AML-193 (cell line): ENCODE measurements at places on chromosomes 16 and 17.

GRCh38 chr16:63703612-63704011, 1418.3 kb downstream of the CDH11 start:
- DNase-seq = no peak

GRCh38 chr16:4486126-4486893, 10.1 kb downstream of the HMOX2 start:
- no peak for DNase-seq

DNA sequence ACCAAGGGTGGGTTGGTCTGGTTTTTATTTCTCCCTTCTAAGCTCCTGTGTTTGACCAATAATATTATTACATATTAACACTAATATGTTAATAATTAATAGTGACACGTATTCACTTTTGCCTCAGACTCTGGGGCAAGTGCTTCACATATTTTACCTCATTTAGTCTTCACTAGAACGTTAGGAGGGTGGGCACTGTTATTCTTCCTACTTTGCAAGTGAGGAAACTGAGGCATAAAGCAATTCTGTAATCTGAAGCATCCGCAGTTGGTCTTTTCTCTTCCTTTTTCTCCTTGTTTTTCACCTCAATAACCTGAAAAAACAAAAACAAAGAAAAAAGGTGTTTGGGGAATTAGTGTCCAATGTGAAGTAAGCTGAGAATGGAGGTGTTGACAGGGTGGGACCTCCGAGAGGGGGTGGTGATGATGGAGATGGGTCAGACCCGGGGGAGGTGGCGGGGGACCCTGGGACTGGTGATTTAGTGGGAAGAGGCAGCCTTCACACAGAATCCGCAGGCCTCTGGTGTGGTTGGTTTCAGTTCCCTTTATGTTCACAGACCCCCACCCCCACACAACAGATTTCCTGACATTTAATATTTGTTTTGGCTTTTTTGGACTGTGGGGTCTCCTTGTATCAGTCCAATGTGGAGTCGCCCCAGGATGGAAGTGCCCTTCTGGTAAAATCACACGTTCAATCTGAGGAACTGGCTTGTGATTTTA, 3.7 kb downstream of the CDH1 start:
- no peak for DNase-seq

- no peak for DNase-seq
Observed at GRCh38 chr17:41352597-41353366, 2.2 kb upstream of the KRT33A start.

GRCh38 chr16:19228052-19228451, 57.5 kb upstream of the CLEC19A start:
- DNase-seq = no peak

GRCh38 chr16:8623634-8624033, 2.1 kb downstream of the METTL22 start:
- no peak for DNase-seq

- DNase-seq = no peak
Observed at GRCh38 chr17:19347323-19348080, 15.0 kb downstream of the B9D1 start.

DNA sequence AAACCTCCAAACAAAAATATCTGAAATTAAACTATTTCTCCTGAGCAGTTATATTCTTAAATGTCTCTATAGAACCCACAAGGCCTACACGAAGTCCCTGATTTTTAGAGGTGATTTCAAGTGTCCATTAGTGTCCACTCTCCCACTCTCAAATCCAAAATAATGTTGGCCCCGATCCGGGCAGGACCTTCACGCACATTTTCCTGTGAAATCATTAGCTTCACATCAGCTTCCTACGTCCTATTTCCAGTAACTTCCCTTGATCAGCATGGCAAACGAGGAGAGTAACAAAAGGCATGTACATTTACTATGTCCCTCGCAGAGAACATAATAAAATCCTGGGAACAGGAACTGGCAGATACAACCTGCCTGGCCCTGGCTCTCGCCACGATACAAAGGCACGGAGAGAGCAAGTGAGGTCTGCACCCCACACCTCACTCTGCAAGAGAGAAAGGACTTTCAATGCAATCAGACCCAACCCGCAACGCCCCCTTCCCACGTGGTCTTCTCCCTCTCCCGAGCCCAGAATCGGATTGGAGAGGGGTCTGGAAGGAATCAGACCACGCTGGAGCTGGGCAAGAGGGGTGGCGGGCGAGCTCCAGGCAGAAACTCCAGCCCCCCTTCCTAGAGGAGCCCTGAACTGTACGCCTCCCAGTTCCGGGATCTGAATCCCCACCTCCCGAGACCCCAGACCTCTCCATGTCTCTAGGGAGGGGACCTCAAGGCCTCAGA, 17.5 kb upstream of the C17orf78 start:
- peak; percentile 61 for DNase-seq

- no peak for DNase-seq
Observed at GRCh38 chr16:28602529-28602928, 5.7 kb upstream of the SULT1A2 start.

DNA sequence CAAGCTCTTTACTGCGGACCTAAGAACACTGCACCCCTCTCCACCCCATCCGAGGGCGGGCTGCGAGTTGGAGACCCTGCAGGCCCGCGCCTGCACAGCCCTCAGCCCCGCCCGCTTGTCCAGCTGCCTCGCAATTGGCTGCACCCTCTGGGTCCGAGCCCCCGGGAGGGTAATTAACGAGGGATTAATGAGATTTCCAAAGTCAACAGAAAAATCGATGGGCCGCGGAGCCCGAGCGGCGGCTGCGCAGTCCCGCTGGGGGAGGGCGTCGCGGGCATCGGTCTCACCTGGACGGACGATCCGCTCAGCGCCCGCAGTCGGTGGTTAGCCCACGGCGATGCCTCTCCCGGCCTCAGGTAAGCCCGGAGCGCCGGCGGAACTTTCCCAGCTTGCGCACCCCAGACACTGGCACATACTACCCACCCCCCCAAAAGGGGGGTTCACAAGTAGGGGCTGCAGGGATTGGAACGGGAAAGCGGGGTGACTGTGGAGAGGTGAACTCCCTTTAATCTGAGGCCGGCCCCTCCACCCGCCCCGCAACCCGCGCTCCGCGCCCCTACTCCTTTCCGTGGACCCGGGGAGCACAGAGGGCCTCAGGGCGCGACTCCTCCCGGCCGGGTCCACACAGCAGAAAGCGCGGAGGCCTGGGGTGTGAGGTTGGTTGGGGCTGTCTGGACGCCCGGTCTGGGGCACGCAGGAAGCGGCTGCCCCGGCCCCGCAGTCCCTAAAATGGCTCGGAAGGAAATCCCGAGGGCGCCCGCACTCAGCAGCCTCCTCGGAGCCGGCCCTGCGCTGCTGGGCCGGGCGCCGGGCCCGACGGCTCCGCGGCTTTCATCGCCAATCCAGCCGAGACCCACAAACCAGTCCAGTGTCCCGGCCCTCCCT, at the start of gene OTOP3:
Gene OTOP3, plus strand, starts transcription at position 314 of the 885 bp plus-strand sequence. Its CDS starts 24 bp downstream, at position 338.
- no peak for DNase-seq

DNA sequence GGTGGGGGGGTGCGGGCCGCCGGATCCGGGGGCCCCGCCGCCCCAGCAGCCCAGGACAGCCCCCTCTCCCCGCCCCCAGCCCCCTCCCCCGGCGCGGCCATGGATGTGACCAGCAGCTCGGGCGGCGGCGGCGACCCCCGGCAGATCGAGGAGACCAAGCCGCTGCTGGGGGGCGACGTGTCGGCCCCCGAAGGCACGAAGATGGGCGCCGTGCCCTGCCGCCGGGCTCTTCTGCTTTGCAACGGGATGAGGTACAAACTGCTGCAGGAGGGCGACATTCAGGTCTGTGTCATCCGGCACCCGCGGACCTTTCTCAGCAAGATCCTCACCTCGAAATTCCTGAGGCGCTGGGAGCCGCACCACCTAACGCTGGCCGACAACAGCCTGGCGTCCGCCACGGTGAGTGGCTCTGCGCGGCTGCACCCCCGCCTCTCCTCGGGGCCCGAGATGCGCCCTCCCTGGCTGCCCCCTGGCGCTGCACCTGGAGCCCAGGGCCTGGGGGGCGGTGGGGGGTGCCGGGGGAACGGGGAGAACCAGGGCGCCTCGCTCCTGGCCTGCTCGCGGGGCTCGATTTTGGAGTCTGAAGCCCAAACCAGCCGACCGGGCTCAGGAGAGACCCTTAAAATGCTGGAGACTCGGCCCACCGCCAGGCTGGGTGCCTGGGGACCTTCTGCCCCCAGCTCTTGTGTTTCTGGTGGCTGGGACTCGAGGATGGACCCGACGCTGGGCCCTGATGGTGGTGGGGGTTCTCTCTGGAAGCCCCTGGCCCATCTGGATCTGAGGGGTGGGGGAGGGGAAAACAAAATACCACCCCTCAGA, 744 bp downstream of the CMIP start:
- DNase-seq = no peak

GRCh38 chr16:11740567-11740966, 2.1 kb downstream of the TXNDC11 start:
- no peak for DNase-seq

DNA sequence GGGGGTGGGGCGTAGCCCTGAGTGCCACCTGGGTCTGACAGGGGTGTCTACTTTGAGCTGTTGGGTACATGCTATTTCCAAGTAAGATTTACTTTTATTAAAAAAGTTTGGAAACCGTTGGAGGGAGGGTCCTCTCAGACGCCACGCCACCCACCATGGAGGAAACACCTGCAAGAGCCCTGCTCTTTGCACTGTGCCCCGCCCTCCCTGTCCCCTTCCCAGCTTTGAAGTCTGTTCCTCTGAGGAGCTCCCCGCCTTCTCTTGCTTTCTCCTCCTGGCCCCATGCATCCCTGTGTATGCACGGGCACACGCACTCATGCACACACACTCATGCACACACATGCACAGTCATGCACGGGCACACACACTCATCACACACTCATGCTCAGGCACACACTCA, 15.5 kb downstream of the ADGRG1 start:
- DNase-seq = no peak

- no peak for DNase-seq
Observed at GRCh38 chr16:78227855-78228254, 128.4 kb downstream of the WWOX start.

GRCh38 chr17:19487024-19487600, 46.5 kb upstream of the SLC47A1 start:
- no peak for DNase-seq

DNA sequence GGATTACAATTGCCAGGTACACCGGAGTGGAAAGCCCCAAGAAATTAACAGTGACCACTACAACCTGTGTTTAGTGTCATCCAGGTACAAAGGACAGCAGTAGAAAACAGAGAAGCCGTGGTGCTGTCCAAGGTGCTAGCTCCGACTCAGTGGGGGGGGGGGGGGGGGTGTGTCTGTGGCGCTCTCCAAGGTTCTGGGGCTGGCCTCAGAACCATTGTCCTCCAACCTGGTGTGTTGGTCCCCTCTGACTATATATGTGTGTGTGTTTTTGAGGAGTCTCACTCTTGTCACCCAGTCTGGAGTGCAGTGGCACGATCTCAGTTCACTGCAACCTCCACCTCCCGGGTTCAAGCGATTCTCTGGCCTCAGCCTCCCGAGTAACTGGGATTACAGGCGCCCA, 5.8 kb upstream of the ZNF23 start:
- peak; percentile 31 for DNase-seq

DNA sequence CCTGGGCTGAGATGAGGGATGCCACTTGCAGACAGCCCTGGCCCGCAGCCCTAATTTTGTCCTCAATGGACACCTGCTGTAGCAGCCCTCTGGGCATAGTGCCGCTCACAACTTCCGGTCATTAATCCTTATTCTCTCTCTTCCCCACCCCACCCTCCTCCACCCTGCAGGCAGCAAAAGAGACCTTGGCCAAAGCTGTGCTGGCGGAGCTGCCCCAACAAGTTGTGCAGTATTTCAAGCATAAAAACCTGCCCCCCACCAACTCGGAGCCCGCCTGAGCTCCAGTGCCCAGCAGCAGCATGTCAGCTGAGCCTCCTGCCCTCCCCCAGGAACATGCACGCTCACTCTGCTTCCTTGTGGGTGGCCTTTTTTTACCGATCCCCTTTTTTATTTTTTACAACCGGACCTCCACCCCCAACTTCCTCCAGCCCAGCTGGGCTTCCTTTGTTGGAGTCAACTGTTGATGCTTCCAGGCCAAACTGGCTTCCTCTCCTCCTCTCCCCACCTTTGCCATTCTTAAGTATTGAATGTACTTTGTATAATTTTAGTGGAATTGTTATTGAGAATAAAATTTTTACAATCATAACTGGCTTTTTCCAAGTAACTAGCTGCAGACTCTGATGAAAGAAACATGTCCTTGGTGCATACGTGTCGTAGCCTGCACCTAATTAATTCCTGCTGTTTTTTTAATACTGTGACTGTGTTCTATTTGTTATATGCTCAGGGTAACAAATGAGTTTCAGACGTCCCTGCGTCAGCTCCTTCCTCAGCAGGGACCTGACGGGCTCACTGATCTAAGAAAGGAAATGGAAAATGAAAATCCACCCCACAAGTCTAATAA, 38.2 kb downstream of the PSME3IP1 start:
- DNase-seq = no peak

- no peak for DNase-seq
Observed at GRCh38 chr16:26175944-26176343, 484.2 kb downstream of the HS3ST4 start.

DNA sequence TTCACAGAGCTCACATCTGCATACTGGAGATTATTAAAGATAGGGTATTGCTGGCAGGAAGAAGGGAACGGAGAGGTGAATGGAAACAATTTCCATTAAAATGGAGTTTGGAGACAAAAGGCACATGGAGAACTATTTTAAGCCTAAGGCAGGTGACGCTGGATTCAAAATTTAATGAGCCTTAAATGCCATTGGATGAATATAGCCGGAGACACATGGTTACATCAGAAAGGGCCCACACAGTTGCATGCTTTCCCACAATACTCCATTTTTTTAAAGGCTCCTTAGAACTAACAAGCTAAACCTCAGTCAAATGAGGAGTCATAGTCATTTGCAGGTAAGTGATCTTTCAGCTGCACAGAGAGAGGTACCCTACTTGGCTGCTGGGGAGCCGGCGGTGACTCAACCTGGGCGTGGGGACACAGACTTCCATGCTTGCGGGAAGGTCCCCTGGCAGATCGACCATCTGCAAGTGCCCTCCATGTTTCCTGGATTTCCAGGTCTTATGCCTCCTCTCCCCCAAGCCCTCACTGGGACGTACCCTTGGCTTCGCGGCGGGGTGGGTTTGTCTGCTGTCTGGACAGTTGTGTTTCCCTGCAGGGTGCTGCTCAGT, 259.2 kb downstream of the CBLN1 start:
- no peak for DNase-seq

- DNase-seq = no peak
Observed at GRCh38 chr17:20105539-20106280, 96.6 kb downstream of the SPECC1 start.
